ENCODE measurements at places on chromosomes 6 and 20. TPM values are rescaled to one million over a fixed set of nuclear protein-coding genes. Genes with fewer than 3 reads are reported as not detected.

The ANKRD6 gene
- 22.8 TPM for total RNA-seq

The CALHM6 gene
- total RNA-seq: 3.0 TPM

The GRIK2 gene
- total RNA-seq: 17.2 TPM

The EYA2 gene
- total RNA-seq: 3.7 TPM

The CBLN4 gene
- not detected for total RNA-seq

The AVP gene
- total RNA-seq: not detected

The SIRPD gene
- total RNA-seq: not detected

The OXT gene
- total RNA-seq: not detected

The DEFB115 gene
- total RNA-seq: not detected

The CYP39A1 gene
- 7.1 TPM for total RNA-seq

The HLA-DQB1 gene
- total RNA-seq: 5.7 TPM

The STX11 gene
- total RNA-seq: 1.5 TPM

The SRSF12 gene
- 0.18 TPM for total RNA-seq
